ENCODE measurements at places on chromosomes 4 and X. TPM values are rescaled to one million over a fixed set of nuclear protein-coding genes. Genes with fewer than 3 reads are reported as not detected.

GRCh38 chrX:57417827-57418226 lies 131.3 kb downstream of the FAAH2 start:
- no peak for DNase-seq

GRCh38 chrX:25004040-25004439 lies 11.7 kb downstream of the ARX start:
- no peak for DNase-seq

DNA sequence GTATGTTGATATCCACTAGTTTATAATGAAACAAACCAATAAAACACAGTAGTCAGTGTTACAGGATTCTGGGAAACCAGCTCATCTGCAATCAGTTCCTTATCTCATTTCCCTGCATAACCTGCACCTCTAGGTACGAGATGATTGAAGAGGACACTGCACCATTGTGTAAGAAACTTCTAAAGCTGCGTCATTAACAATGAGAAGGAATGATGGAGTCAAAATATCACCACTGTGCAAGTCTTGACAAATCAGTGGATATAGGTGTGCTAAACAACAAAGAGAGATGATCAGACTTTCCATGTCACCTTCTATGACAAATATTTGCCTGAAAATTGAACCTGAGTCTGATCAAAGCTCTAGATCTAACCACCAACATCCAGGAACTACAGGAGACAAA lies 40.7 kb upstream of the DHX15 start:
- DNase-seq = no peak

GPM6B gene
- not detected for polyA plus RNA-seq

DNA sequence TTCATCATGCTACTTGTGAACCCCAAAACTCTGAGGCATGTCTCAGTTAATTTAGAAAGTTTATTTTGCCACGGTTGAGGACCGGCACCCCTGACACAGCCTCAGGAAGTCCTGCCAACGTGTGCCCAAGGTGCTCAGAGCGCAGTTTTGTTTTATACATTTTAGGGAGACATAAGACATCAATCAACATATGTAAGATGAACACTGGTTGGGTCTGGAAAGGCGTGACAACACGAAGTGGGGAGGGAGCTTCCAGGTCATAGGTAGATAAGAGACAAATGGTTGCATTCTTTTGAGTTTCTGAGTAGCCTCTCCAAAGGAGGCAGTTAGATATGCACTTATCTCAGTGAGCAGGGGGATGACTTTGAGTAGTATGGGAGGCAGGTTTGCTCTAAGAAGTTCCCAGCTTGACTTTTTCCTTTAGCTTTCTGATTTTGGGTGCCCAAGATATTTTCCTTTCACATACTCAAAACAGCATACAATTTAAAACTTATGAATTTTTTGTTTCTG lies 98.9 kb downstream of the SYTL5 start:
- no peak for DNase-seq

DNA sequence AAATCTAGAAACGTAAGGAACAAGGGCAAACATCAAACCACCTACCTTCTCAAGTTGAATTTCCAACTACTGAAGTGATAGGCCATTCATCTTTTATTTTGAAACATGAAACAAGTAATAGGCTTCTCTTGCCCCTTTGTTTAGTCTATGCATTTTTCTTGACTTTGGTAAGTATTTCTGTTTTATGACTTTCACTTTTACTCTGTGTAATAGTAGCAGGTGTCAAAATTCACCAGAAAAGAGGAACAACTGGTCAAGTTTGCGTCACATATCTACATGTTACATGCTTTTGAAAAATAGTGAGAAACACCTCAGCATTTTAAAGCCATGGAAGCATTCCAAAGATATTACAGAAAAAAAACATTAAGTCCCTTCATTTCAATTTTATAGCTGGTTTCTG lies 157.1 kb upstream of the FTHL17 start:
- no peak for DNase-seq

DNA sequence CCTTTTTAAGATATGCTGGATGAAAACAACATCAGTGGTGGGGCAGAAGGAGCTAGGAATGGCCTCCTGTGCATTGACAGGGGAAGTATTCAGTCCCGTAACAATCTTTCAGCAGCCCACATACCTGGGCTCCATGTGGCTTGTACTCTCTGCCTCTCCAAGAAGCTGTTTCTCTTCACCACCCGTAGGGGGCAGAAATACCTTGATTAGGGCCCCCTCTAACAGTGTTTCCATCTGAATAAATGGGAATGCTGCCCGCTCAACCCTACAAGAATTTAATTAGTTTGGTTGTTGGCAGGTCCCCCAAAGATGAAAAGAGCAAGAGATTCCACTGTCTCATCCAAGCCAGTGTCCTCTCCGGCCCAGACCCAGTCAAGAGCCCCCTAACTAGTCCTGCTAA lies 155.2 kb downstream of the SMIM20 start:
- DNase-seq = peak; percentile 45

DNA sequence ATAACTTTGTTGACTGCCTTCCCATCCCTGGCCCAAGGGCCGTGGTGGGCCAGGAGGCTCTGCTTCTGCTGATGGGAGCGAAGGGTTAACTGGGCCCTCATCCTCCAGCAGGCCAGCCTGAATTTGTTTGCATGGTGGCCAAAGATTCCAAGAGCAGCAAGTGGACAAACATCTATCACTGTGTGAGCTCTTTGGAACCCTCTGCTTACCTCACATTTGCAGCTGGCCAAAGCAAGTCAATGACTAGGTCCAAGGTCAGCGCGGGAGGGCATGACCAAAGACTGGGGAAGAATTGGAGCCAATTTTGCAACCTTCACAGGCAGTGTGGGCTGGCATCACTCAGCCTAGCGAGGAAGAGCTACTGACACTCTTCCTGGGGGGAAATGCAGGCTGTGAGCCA lies 67.8 kb upstream of the ATP6AP2 start:
- no peak for DNase-seq

- no peak for DNase-seq
Measured at GRCh38 chr4:94722270-94722669, 35.5 kb upstream of the BMPR1B start.

GRCh38 chr4:156615066-156615531 lies 356.5 kb downstream of the PDGFC start:
- DNase-seq = no peak

DNA sequence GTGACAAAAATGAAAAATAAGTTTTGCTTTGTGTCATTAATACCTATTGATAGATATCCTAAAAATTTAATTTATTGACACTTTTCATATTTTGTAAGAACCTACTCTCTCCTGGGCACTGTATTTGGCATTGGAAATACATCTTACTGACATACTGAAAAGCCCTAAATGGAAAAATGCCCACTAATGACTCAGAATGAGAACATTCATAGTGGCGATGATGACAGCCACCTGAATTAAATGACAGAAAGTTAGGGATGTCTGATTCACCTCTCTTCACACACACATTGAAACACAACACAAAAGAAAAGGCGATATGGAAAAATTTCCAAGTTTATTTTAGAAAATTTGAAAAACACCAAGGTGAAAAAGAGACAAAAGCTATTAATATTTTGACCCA lies 992.3 kb downstream of the STPG2 start:
- DNase-seq = no peak

DNA sequence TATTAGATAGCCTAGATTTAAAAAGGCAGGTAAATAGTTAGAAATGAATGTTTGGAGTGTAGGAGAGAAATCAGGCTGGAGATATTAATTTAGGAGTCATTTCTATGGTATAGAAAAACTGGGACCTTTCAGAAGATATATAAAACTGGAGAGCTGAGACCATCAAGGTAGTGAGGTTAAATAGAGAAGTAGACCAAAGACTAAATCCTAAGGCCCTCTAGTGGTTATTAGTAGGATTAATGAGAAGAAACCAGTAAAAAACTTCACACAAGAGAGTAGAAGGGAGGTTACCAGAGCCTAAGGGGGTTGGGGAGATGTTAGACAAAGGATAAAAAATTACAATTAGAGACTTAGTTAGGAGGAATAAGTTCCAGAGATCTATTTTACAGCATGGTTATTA lies 351.0 kb upstream of the SPANXN1 start:
- no peak for DNase-seq

DNA sequence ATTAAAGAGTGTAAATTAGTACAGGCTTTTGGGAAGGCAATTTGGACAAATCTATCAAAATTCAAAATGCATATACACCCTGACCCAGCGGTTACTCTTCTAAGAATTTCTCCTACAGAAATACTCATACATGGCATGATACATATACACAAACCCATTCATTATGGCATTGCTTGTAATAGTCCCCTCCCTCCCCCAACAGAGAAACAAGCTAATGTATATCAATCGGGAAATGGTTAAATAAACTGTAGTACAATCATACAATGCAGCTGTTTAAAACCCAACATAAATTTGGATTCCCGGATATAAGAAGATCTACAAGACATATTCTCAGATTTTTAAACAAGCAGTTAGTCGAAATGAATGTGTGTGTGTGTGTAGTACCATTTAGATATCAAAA lies 808 bp downstream of the HUWE1 start:
- no peak for DNase-seq

DNA sequence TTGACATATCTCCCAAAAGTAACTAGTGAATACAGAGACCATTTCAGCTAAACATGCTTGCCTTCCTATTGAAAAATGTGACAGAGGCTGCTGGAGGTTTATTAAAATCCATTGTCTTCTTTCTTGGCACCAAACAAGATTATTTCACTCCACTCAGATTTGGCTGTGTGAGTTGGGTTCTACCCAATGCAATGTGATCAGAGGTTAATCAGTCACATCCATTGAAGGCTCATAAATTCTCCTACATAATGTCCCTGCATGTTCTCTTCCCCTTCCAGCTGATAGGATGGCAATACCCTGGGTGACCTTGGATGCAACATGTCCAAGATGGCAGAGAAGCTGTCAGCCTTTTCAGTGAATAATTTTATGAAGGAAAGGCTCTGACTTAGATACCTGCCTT lies 54.5 kb downstream of the TKTL2 start:
- DNase-seq = no peak

- DNase-seq = no peak
Measured at GRCh38 chrX:22041907-22042530, 9.9 kb downstream of the PHEX start.

UGT2A3 gene
- not detected for polyA plus RNA-seq

GPR119 gene
- polyA plus RNA-seq = 0.15 TPM

DNA sequence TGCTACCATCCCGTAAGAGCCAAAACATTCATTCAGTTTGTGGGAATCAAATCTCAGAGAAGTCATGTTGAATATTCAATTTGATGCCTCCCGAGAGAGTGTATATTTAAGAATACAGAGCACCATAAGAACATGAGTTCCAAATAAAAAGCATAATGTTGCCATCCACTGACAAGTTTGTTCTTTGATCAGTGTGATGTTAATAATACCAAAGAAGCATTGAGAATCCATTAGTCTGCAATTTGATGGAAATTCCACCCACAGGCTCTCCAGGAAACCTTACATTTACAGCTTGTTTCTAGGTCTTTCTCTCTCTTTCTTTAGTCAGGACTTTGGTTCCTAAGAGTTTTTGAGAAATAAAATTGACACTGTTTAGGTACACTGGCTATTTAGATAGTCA lies 200.6 kb upstream of the SFRP2 start:
- DNase-seq = no peak

DNA sequence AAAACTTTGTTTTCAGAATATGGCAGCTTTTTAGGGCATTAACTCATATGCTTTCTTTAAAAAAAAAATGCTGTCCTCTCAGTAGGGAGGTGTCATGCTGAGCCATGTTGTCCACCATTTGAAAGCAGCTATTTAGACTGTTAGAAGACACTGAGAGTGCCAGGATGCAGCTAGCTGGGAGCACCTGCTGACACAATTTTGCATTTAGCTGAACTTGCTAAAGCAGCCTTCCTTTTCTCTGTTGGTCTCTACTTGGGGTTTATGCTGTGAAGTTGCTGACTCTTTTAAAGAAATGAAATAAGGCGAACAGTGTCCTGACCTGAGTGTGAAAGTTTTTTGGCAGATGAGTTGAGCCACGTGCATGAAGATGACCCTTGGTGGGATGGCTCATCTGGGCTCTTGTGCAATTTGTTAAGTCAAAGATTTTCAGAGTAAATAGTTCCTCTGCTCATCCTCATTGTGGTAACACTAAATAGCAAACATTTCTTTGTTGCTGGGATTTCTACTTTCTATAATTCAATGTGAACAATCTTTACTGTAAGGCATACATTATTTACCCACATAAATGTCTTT lies 64.5 kb downstream of the CDS1 start:
- no peak for DNase-seq

GRCh38 chr4:142423861-142424260 lies 422.2 kb downstream of the INPP4B start:
- no peak for DNase-seq

ASB9 gene
- 1.1 TPM for polyA plus RNA-seq

NLGN4X gene
- polyA plus RNA-seq = not detected

- no peak for DNase-seq
Measured at GRCh38 chrX:1535241-1536041, 1.5 kb downstream of the P2RY8 start.

DNA sequence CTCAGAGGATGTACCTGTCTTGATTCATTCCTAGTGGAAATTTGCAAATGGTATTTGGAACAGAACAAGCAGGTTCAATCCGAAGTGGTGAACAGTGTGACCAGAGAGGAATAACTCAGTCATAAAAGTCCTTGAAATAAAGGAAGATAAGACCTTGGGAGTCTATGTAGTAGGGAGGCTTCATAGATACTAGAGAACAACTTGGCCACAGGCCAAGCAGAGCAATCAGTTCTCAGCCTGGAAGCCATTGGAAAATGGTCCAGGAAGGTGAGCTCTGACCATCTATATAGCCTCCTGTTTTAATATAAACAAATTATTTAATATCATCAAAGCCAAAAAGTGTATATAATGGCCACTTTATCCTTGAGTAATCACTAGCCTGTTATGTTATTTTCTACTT lies 11.3 kb downstream of the TXK start:
- peak; percentile 18 for DNase-seq

GRCh38 chr4:152348670-152349069 lies 187.2 kb downstream of the FBXW7 start:
- no peak for DNase-seq
